Naive thymus-derived CD8-positive, alpha-beta T cell (primary cell): ENCODE measurements at places on chromosomes 3 and 15. TPM values are rescaled to one million over a fixed set of nuclear protein-coding genes. Genes with fewer than 3 reads are reported as not detected.

CNTN6 gene
- not detected for total RNA-seq

SLC22A14 gene
- total RNA-seq, result not detected

HEG1 gene
- total RNA-seq, result 9.2 TPM

LDHAL6B gene
- total RNA-seq, result not detected

DNA sequence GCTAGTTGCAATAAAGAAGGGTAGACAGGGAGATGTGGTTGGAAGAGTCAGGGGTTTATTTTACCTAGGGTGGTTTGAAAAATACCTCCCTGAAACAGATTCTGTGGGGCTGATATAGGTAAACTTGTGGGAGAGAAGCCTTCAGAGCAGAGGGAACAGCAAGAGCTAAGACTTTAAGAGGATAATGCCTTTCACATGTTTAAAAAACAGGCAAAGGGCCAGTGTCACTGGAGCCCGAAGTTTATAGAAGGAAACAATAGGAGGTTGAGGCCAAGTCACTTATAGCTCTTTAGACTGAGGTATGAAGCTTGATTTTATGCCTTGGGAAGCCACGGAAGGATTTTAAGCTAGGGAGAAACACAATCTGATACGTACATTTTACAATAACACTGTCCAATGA lies 448.7 kb downstream of the TAFA4 start:
- no peaks in the 10 kb centered on the region for H3K36me3 ChIP-seq
- H3K4me3 ChIP-seq, result no peak overlapping the region
- H3K27me3 ChIP-seq, result no peaks in the 10 kb centered on the region
- DNase-seq, result no peak

DNA sequence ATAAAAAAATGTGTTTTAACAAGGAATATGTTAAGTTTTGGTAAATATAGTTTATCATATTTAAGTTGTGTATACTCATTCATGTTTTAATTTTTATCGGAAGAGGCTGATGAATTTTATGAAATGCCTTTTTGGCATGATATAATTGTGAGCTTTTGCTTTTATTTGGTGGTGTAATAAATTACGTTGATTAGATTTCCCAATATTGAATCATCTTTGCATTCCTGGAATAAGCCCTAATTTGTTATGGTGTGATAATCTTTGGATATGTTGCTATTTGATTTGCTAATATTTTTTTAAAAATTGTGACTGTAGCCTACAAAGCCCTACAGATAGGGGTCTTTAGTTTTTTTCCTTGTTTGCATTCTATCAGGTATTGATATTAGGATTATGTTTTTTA lies 107.4 kb downstream of the IGF1R start:
- no peak for DNase-seq
- H3K27ac ChIP-seq, result no peak overlapping the region
- no peaks in the 10 kb centered on the region for H3K27me3 ChIP-seq
- H3K4me1 ChIP-seq, result peaks cover 14% of the 10 kb centered on the region
- no peaks in the 10 kb centered on the region for H3K36me3 ChIP-seq

ACTC1 gene
- total RNA-seq, result not detected

DNA sequence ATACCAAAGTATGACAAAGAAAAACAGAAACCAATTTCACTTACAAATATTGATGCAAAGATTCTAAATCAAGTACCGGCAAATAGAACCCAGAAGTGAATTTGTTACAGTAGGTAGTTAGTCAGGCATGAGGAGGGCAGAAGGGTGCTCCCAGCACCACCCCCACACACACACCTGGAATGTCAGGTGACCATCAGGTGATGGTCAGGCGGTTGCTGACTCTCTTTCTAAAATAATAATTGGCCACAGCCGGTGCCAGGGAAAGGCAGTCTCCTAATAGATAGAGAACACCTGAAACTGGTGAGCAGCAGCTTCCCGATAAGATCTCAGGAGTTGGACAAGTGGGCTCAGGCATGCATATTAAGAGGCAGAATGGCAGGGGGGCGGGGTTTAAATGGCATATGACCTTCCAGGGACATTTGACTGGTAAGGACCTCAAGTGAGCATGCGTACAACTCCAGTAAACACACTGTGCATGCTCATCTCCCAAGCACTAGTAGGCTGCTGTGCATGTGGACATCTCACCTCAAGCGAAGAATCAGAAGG lies 131.1 kb downstream of the ANO10 start:
- H3K4me3 ChIP-seq, result no peak overlapping the region
- no peak overlapping the region for H3K27ac ChIP-seq
- DNase-seq, result no peak
- H3K36me3 ChIP-seq, result peaks cover 6% of the 10 kb centered on the region
- H3K4me1 ChIP-seq, result peaks cover 24% of the 10 kb centered on the region

PCSK6 gene
- total RNA-seq, result 6.7 TPM

SPATA12 gene
- not detected for total RNA-seq

TIPIN gene
- total RNA-seq, result 14.4 TPM

- DNase-seq, result no peak
- no peaks in the 10 kb centered on the region for H3K36me3 ChIP-seq
- H3K4me3 ChIP-seq, result no peak overlapping the region
Observed at GRCh38 chr3:95387242-95388021, 1324.6 kb downstream of the NSUN3 start.

SPINK8 gene
- not detected for total RNA-seq

DNA sequence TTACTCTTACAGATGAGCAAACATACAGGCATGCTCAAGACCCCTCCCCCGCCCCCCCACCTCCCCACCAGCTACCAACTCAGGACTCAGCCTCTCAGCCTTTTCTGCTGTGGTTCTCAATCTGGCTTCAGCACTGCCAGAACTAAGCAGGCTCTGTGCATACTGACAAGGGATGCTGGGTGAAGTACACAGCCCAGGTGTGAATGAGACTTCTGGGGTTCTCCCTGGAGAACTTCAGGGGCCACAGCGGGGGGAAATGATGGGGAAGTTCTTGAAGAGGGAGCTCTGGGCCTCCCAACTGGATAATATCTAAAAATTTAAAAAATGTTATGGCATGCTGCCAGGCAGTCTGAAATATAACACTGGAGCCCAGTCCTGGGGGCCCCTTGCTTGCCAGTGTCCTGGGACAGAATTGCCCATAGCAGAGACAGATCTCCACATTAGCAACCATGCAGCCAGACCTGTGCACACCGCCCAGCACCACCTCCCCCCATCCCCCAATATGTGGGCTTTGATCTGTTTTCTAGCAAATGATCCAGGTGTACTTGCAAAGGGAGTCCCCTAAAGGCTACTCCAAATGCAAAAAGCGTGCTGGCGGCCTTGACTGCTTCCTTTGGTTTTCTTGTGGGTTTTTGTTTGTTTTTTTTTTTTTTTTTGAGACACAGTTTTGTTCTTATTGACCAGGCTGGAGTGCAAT lies 41.4 kb downstream of the PGPEP1L start:
- peaks cover 23% of the 10 kb centered on the region for H3K36me3 ChIP-seq
- H3K27me3 ChIP-seq, result no peaks in the 10 kb centered on the region
- H3K4me3 ChIP-seq, result no peak overlapping the region

DNA sequence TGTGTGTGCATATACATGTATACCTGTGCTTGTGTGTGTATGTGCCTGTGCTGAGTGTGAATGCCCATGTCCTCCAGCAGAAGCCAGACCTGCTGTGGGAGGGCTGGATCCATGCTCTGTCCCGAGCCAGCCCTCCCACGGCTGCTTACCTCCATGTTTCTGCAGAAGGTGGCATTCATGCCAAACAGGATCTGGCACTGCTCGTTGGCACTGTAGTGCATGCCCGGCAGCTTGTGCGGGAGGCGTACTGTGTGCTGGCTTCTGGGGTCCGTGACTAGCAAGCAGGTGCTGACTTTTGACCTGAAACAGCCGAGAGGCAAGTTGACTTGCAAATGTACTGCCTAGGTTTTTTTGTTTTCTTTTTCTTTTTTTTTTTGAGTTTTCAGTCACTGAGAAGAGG lies 189.3 kb downstream of the ADAMTS17 start:
- H3K4me1 ChIP-seq, result no peaks in the 10 kb centered on the region
- H3K27ac ChIP-seq, result no peak overlapping the region
- H3K36me3 ChIP-seq, result peaks cover 48% of the 10 kb centered on the region
- H3K4me3 ChIP-seq, result no peak overlapping the region
- DNase-seq, result no peak
- no peaks in the 10 kb centered on the region for H3K27me3 ChIP-seq

ITGB5 gene
- 1.4 TPM for total RNA-seq

DNA sequence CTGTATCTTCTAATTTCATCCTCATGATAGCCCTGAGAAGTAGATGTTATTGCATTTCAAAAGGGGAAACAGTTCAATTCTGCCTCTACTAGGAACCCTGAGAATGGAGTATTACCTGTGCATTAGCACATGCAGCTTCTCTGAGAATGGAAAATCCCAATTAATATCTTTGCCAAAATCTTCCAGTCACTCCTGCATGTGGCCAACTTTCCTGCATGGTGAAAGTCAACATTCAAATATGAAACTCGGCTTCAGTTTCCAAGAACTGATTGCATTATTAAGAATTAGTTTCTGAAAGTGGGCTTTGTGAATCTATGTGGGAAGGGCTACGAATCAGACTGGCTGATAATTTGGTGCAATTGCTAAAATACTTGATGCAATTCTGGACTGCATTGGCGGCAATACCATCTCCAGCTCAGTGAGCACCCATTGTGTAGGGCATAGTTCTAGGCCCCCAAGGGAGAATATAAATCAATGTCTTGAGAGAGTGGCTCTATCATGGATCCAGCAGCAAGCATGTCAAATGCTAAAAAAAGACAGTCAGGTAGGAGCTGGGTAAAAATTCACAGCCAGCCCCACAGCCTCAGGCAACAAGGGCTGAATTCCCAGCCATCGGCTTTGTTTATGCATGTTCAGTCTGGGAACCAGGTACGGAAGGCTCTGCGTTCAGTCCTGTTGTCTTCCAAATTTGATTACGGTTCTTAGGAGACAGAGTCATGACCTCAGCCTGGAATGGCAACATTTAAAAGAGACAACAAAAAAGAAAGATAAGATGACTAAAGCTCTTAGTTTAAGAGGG lies 18.8 kb upstream of the BCL6 start:
- H3K4me3 ChIP-seq, result no peak overlapping the region
- H3K27me3 ChIP-seq, result no peaks in the 10 kb centered on the region
- no peak overlapping the region for H3K27ac ChIP-seq
- H3K36me3 ChIP-seq, result no peaks in the 10 kb centered on the region
- DNase-seq, result no peak
- H3K4me1 ChIP-seq, result no peaks in the 10 kb centered on the region

- H3K4me1 ChIP-seq, result no peaks in the 10 kb centered on the region
- no peak overlapping the region for H3K4me3 ChIP-seq
- no peaks in the 10 kb centered on the region for H3K36me3 ChIP-seq
- no peak overlapping the region for H3K27ac ChIP-seq
Observed at GRCh38 chr3:118186051-118186450, 848.6 kb downstream of the IGSF11 start.

B3GALNT1 gene
- 2.3 TPM for total RNA-seq

DNA sequence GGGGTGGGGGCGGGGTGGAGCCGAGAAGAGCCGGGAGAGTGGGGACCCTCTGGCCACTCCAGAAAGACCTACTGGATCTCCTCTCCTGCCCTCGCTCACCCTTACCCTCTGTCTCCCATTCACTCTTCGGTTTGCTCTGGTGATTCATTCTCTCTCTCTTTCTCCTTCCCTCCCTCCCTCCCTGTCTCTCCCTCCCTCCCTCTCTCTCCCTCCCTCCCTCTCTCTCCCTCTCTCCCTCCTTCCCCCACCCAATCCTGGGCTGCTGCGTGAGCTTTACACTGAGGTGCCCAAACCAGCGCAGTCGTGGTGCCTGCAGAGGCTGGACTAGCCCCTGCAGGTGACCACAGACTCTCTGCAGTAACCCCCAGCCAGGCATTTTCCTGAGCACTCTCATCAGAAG lies 32.2 kb upstream of the ADAMTS17 start:
- H3K27ac ChIP-seq, result no peak overlapping the region
- H3K27me3 ChIP-seq, result peaks cover 37% of the 10 kb centered on the region
- peaks cover 28% of the 10 kb centered on the region for H3K36me3 ChIP-seq
- H3K4me1 ChIP-seq, result peaks cover 9% of the 10 kb centered on the region

GRCh38 chr3:27789420-27789819 lies 67.3 kb upstream of the EOMES start:
- no peak overlapping the region for H3K4me3 ChIP-seq
- peaks cover 6% of the 10 kb centered on the region for H3K4me1 ChIP-seq
- no peaks in the 10 kb centered on the region for H3K27me3 ChIP-seq
- no peak overlapping the region for H3K27ac ChIP-seq
- DNase-seq, result no peak

GRCh38 chr3:177300039-177300833 lies 103.0 kb upstream of the TBL1XR1 start:
- H3K36me3 ChIP-seq, result no peaks in the 10 kb centered on the region
- no peaks in the 10 kb centered on the region for H3K27me3 ChIP-seq

KLHL40 gene
- total RNA-seq, result not detected

- no peaks in the 10 kb centered on the region for H3K36me3 ChIP-seq
- no peak for DNase-seq
- no peak overlapping the region for H3K27ac ChIP-seq
- no peaks in the 10 kb centered on the region for H3K4me1 ChIP-seq
- no peak overlapping the region for H3K4me3 ChIP-seq
Observed at GRCh38 chr3:104106276-104106675, 1260.4 kb upstream of the ALCAM start.

GRCh38 chr3:181533811-181534210 lies 177.9 kb upstream of the SOX2 start:
- H3K36me3 ChIP-seq, result no peaks in the 10 kb centered on the region
- H3K27ac ChIP-seq, result no peak overlapping the region
- no peak for DNase-seq
- no peaks in the 10 kb centered on the region for H3K27me3 ChIP-seq
- no peaks in the 10 kb centered on the region for H3K4me1 ChIP-seq

GABRG3 gene
- not detected for total RNA-seq

GRCh38 chr15:29034593-29035335 lies 149.0 kb downstream of the APBA2 start:
- H3K36me3 ChIP-seq, result peaks cover 32% of the 10 kb centered on the region
- H3K4me3 ChIP-seq, result no peak overlapping the region
- no peak for DNase-seq
- no peak overlapping the region for H3K27ac ChIP-seq
- no peaks in the 10 kb centered on the region for H3K27me3 ChIP-seq
- peaks cover 51% of the 10 kb centered on the region for H3K4me1 ChIP-seq

DNA sequence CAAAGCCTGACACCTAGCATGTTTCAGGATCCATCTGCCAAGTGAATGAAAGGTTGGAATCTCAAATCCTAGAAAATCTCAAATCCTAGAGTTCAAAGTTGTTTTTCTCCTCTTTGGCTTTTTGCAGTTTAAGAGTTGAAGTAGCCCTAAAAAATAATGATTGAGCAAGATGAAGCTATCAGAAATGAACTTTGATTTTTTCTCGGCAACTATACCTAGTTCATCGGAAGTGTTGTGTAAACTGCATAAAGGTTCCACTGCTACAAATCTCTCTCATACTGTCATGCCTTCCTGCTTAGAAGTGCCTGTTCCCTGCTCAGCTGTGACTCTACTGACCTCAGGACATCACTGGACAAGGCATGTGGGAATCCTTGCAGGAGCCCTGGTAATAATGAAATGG lies 35.8 kb upstream of the FOXB1 start:
- H3K36me3 ChIP-seq, result no peaks in the 10 kb centered on the region
- no peaks in the 10 kb centered on the region for H3K4me1 ChIP-seq
- no peak for DNase-seq
- peaks cover 4% of the 10 kb centered on the region for H3K27me3 ChIP-seq
- H3K4me3 ChIP-seq, result no peak overlapping the region
